ENCODE measurements at places on chromosomes 3 and 15.

DNA sequence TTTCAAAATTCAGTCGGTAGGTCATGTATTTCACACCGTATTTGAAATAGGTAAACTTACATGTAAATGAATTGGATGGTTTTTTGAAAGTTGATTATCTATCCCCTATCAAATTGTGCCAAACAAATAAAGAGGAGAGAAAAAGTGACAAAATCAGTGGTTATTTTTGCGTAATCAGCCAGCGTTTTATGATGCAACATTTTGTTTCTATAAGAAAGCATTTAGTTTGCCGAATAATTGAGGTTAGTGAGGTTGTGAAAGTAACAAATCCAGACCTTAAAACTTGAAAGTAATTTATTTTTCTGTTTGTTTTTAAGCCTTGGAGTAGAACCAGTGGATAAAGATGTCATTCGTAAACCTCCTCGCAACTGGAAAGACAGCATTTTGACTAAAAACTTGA, 29.3 kb downstream of the ASTE1 start:
- DNase-seq: no peak

DNA sequence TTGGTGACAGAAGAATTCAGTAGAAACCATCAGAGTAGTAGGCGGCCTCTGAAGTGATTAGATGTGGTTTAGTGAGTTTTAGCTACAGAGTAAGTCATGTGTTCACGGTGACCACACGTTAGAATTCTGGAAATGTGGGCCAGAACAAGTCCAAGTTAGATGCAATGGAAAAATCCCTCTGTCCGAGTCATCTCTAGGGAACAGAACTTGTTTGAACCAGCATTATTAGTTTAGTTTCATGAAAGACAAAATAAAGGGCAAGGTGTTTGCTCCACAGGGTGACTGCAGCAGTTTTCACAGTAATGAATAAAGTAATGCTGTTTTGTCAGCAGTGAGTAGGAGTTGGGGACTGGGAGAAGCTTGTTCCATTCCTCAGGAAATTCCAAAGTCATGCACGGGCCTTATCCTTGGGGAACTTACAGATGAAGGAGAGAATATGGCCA, 100.2 kb downstream of the CGNL1 start:
- DNase-seq: no peak

- no peak for DNase-seq
These were observed 19.6 kb downstream of the EIF1B start for GRCh38 chr3:40329071-40329470.

DNA sequence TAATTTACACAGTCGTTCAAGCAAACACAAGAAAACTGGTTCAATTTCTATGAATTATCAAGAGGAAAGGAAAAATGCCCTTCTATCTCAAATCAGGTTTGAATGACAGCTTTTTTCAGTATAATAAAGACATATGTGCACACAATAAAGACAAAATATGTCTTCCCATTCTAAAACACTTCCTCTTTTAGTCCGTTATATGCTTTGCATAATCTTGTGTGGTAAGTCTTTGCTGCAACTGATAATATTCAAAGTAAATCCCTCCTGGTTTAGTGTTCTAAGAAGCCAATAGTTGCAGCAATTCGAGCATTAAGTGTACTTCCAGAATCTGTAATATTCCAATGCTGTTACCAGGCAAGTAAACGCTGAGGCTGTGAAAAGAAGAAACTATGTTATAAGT, 43.7 kb upstream of the MAPKBP1 start:
- DNase-seq: no peak

DNA sequence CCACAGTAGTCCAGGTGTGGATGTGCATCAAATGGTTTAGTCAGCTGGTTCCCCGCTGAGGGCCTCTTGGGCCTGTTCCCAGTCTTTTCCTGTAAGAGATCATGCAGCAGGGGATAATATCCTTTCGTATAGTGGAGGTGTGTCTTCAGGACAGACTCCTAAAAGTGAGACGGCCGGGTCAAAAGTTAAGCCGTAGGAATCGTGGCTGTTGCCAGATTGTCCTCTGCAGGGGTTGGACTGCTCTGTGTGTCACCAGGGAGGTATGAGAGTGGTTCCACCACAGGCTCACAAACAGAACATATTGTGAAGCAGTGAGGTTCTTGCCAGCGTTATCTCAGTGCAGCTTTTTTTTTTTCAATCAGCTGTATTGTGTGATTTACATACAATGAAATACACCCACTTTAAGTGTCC, 95.0 kb downstream of the VGLL4 start:
- no peak for DNase-seq

DNA sequence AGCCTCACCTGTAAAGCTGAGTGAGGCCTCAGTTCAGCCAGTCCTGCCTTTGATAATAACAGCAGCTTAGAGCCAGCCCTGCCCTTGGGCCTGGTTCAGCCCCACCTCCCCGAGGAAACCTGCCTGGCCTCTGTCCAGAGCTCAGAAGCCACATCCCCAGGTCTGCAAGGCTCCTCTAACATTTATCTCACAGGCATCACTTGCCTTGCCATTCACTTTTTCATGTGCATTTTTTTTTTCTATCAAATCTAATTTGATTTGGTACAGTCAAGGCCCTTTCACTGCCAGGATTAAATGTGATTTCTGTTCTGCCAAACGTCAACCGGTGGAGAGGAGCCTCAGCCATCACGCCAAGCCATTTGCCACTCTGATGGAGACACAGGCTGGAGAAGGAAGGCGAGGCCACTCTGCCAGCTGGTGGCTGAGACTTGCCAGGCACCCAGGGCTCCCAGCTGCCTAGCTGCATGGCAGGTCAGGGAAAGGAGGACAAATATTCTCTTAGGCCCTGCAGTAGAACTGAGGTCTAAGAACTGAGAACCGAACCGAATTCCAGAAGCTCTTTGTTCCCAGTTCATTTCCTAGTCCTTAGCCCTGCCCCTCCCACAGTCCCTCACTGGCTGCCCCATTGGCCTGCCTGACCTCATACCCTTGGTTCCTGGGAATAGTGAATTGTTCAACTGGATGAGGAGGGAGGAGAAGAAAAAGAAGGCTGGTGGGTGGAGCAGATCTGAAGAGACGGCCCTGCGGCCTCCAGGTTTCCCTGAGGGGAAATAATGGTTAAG, 76.4 kb downstream of the SPSB4 start:
- no peak for DNase-seq

DNA sequence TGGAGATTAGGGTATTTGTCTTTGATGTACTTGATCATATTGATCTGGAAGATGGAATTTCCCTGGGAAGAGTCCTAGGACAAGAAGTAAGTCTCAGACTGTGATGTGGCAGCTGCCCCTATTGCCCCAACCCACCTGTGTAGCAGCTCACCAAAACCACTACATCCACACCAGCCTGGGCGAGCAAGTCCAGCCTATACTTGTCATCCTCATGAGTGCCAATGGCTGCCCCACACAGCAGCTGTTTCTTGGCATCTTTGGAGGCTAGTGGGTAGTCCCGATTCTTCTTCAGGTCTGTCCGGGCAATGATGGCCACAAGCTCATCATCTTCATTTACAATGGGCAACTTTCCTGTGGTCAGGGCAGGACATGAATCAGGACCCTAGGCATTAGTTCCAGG, 2.7 kb downstream of the IMPDH2 start:
- no peak for DNase-seq

DNA sequence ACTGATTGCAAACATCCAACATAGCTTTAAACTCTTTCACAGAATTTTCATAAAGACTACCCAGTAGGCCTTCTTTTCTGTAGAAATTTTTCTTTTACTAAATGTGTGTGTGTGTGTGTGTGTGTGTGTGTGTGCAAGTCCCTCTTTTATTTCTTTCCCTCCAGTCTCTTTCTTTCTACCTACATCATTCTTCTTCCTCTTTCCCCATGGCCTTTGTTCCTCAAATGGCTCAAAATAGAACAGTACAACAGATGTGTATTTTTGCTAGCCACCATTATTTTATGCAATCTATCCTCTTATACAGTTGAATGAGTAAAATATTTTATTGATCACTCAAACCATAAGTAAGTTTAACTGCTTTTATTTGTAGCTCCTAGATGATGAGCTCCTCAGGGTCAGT, 76.4 kb downstream of the USF3 start:
- DNase-seq: no peak

DNA sequence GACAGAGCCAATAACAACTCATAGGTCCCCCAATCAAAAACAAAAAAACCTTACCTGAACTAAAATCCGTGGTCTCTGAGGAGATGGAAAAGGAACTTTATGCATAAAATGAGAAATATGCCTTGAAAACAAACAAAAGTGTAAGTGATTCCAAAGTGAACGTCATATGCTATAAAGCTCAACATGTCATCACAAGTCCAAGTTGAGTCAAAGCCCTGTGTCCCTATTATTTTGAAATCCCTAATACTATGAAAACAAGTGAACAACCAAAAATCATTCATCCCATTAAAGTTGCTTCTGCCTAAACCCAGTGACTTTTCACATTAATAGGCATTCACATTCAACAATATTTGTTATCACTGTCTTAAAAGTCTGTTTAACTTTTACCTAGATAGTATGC, 59.4 kb downstream of the DENND4A start:
- DNase-seq: no peak

- DNase-seq: no peak
These were observed 240.2 kb upstream of the PLSCR5 start for GRCh38 chr3:146845361-146845760.

GRCh38 chr3:15892311-15893227, 94.8 kb upstream of the ANKRD28 start:
- DNase-seq: no peak

DNA sequence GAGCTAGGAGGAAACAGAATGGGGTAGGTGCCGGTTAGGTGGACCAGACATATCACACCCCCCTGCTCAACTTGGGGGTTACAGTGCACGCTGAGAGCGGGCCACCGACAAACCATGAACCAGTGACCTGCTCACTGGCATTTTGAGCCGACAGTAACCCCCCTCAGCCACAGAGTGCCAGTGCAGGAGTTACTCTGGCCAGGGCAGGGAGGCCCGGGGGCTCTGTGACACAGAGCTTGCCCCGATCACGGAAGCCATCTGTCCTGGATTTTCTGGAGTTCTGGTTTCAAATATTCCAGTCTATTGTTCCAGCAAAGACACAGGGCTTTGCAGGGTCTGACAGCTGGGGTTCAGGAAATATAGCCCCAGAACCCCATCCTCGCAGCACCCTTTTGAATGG, 225.2 kb downstream of the VPS13C start:
- DNase-seq: no peak

DNA sequence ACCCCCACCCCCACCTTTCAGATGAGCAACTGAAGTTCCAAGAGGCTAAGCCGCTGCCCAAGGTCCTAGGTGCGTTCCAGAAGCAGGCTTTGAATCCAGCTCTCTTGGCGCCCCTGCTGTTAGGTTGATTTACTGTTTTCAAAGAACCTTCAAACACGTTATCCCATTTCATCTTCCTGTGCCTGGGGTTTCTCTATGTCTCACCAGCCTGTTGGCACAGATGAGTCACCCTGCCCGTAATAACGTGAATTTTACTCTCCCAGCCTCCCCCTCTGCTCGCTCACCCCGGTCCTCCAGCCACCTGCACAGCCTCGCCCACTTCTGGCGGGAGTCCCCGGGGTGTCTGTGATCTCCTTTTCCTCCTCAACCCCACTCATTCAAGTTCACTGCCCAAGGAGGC, 13.0 kb upstream of the TSEN2 start:
- DNase-seq: no peak

GRCh38 chr3:173531602-173532001, 134.1 kb downstream of the NLGN1 start:
- DNase-seq: no peak

DNA sequence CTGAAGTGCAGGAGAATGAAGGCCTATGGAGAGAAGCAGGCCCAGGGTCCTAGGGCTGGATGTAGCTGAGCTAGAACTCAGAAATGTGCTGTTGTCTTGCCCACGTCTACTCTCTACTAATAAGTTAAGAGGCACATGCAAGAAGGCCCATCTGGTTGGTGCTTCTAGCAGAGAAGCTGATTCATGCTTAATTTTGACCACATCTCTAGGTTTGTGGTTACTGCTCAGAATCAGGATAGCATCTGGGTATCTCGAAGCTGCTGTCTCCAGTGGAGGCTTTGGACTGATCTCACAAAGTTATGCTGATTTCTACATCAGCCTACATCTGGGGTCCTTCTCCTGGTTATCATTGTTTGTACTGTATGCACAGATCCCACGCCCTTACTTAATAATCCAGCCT, 87.3 kb downstream of the CACNA1D start:
- DNase-seq: no peak

GRCh38 chr15:65374821-65375401, 2.9 kb downstream of the IGDCC3 start:
- DNase-seq: no peak

GRCh38 chr3:143158014-143158988, 38.7 kb downstream of the CHST2 start:
- DNase-seq: no peak

- no peak for DNase-seq
These were observed 441.3 kb downstream of the TBL1XR1 start for GRCh38 chr3:176755977-176756376.

DNA sequence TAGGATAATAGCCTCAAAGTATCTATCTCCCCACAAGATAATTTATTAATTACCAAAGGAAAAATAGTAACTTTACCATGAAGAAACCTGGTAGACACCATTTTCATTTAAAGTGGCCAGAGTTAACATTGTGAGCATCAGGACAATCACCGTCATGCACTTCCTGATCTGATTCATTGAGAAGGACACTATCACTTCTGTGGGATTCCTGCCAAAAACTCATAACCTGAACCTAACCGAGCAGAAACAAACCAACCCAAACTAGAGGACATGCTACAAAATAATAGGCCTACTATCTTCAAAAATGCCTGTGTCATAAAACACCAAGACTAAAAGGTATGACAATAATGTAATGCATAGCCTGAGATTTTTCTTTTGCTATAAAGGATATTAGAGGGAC, 39.0 kb downstream of the FSIP1 start:
- DNase-seq: no peak

GRCh38 chr3:16482770-16483531, 30.5 kb downstream of the RFTN1 start:
- DNase-seq: peak; percentile 63

DNA sequence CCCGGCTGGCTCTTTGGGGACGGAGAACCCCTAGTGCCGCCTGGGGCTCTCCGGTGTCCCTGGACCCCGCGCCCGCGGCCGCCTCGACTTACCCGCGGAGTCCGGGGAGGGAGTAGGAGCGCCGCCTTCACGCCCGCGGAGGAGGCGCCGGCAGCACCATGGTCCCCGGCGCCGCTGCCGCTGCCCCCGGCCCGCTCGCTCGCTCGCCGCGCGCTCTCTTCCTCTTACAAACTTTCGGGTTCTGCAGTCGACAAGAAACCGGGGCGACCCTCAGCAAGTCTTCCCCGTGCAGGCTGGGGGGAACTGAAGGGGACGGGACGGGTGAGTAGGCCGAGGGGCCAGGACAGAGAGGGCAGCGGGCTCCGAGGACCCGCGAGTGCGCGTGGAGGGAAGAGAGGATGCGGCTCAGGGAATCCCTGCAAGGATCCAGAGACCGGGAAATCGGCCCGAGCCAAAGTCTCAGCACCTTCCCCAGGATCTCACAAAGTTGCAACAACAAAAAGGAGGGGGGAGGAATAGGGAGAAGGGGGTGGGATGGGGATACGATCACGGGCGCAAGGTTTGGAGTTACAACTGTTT, 2.0 kb downstream of the FOXP1 start:
- DNase-seq: no peak
